B cell (primary cell): ENCODE measurements at places on chromosomes 12 and 14. TPM values are rescaled to one million over a fixed set of nuclear protein-coding genes. Genes with fewer than 3 reads are reported as not detected.

MVK gene
- polyA plus RNA-seq, result 9.9 and 12.1 TPM in 2 replicates

LEMD3 gene
- 19.4 and 47.0 TPM in 2 replicates for polyA plus RNA-seq

RPL10L gene
- not detected in 2 replicates for polyA plus RNA-seq

- no peak for DNase-seq
Observed at GRCh38 chr14:100292301-100292775, 13.9 kb downstream of the SLC25A29 start.

GRCh38 chr14:95816539-95816938 is 60.1 kb upstream of the TUNAR start:
- DNase-seq, result no peak

PAX9 gene
- not detected in 2 replicates for polyA plus RNA-seq

- DNase-seq, result no peak
Observed at GRCh38 chr12:3107071-3107583, 29.9 kb downstream of the TSPAN9 start.

- peak; percentile 64 for DNase-seq
Observed at GRCh38 chr12:68792952-68793351, 15.0 kb upstream of the MDM2 start.

SPIC gene
- not detected in 2 replicates for polyA plus RNA-seq

GRCh38 chr12:105856048-105856405 is 282.7 kb downstream of the NUAK1 start:
- no peak for DNase-seq

- no peak for DNase-seq
Observed at GRCh38 chr12:10503460-10503859, 2.2 kb upstream of the EIF2S3B start.

CD163 gene
- polyA plus RNA-seq, result 0.39 and 1.8 TPM in 2 replicates

DNA sequence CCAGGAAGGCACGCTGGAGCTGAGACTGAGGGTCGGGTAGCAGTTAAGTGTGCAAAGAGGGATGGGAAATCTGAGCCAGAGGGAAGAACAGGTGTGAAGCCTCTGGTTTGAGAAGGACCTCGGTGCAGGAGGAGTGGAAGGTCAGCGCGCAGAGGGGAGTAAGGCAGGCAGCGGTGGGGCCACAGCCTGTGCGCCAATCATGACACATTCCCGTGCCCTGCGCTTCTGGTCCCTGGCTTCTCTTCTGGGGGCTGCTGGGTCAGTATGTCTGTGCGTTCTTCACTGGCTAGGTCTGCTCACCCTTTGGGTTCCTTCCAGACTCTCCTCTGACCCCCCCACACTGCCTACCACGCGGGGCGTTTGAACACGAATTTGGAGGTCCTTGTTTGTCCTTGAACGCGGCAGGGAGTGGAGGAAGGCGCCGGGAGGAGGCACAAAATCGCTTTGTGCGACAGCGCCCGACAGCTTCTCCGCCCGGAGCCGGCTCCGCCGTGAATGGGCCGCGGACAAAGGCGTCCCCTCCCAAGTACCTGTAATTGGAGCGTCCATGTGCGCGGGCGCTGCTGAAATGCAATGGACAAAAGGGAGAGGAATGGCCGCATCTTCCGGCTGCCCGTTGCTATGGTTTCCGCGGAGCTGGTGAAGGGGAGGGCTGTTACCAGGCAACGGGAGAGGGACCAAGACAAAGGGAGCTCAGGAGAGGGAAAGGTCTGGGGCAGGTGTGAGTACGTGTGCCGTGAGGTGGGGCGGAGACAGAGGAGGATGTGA is 207.2 kb upstream of the SRRM4 start:
- DNase-seq, result no peak

DNA sequence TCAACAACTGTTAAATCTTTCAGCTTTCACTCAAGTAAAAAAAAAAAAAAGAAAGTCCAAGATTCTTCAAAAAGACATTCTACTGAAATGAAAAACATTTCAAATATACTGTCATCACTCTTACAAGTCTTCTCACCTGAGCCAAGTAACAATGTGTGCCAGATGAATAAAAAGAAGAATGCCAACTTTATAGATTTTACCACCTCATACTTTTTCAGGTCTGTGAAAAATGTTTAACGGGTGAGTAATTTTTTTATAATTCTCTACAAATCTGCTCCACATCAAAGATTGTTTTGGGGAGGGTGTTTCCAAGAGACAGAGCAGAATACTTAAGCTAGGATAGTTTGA is 181.0 kb upstream of the BMP4 start:
- DNase-seq, result no peak

DNA sequence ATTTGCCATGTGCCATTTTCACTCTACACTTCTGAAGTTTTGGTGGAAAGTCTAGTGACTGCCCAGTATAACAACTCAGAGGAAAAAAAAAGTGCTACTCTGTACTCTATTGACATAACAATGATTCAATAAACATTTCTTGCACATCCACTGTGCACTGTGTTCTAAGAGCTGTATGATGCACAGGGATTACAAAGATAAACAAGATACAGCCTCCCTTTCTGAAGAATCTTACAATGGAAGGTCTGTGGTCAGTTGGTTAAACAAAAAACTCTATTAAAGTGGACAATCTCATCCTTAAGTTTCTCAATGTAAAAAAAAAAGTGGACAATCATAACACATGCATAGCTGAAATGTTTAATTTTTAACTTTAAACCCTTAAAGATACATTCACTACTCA is 105.7 kb upstream of the RASSF8 start:
- no peak for DNase-seq

DLGAP5 gene
- 0.12 and 0.13 TPM in 2 replicates for polyA plus RNA-seq

DNA sequence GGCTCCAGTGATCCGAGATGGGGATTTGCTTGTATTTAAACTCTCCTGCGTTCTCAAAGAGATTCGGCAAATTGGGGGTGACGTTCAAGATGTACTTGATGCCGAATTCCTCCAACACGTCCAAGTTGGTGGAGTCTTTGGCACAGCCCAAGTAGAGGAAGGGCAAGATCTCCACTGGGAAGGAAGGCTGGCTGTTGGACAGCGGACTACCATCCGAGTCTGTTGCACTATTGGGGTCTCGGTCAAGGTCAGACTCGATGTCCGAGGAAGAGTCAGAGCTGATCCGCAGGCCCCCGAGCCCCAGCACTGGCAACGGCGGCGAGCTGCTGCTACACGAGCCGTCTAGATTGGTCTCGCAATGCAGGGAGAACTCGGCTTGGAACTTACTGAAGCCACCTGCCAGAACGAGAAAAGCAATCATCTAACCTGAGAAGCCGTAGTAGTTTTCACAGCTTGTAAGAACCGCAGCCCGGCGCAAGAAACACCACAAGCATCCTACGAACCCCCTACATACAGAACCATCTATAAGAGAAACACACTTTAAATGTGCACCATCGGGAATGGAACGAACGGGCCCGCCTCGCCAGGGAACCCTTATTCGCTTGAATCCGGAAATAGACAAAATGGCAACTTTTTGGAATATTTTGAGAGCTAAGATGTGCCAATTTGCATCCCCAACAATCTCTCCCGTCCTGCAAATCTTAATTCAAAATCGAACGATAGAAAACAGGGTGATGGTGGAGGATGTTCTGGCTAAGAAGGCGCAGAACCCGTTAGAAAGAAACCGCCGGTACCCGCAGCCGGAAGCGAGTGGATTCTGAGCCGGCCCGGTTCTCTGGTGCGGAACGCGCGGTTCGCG is 1.4 kb downstream of the DUSP6 start:
- peak; percentile 64 for DNase-seq

GUCY2C gene
- polyA plus RNA-seq, result 0.04 and 0.28 TPM in 2 replicates

AGAP2 gene
- 17.1 and 22.2 TPM in 2 replicates for polyA plus RNA-seq

MGAT4C gene
- not detected in 2 replicates for polyA plus RNA-seq

DNA sequence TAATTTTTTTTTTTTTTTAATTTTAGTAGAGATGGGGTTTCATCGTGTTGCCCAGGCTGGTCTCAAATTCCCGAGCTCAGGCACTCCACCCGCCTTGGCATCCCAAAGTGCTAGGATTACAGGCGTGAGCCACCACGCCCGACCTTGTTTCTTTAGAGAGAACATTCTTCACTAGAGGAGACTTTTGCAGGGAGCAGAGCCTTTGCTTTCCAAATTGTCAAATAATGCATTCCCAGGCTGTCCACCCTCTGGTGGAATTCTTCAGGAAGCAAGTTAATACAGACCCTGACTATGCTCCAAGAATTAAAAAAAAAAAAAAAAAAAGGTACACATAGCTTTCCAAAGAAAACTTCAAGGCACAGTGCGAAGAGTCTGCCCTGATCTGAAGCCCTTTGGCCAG is 6.8 kb downstream of the ALDH1L2 start:
- DNase-seq, result no peak

ADAM20 gene
- polyA plus RNA-seq, result 0.16 and 0.18 TPM in 2 replicates

ETFRF1 gene
- 17.9 and 20.4 TPM in 2 replicates for polyA plus RNA-seq

MFAP5 gene
- 0.06 and 0.31 TPM in 2 replicates for polyA plus RNA-seq

DNA sequence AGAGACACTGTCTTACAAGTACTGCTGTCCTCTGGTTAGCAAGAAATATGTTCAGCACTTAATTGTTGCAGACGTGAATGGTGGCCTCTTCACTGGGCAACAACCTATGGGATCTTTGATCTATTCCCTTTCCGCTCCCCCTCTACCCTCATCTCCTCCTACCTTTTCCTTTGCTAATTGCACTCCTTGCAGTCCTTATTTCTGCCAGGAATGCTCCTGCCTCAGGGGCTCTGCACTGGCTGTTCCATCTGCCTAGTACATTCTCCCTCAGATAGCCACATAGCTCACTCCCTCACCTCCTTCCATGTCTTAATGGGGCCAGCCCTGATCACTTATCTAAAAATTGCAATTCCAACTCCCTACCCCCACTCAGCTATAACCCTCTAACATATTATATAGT is 4.5 kb upstream of the NFYB start:
- no peak for DNase-seq

NELL2 gene
- polyA plus RNA-seq, result 0.22 and 2.7 TPM in 2 replicates

KRT2 gene
- 0.04 TPM in 2 replicates for polyA plus RNA-seq

ESRRB gene
- polyA plus RNA-seq, result 0.13 TPM in 1 of 2 replicates, not detected in the other

FGD4 gene
- 2.0 and 2.1 TPM in 2 replicates for polyA plus RNA-seq

ADAMTS20 gene
- polyA plus RNA-seq, result not detected in 2 replicates

- DNase-seq, result no peak
Observed at GRCh38 chr12:63083046-63083445, 68.0 kb downstream of the AVPR1A start.

GRCh38 chr14:38073641-38074040 is 134.1 kb upstream of the SSTR1 start:
- DNase-seq, result no peak

- peak; percentile 11 for DNase-seq
Observed at GRCh38 chr12:68487721-68488309, 122.9 kb upstream of the RAP1B start.

DNA sequence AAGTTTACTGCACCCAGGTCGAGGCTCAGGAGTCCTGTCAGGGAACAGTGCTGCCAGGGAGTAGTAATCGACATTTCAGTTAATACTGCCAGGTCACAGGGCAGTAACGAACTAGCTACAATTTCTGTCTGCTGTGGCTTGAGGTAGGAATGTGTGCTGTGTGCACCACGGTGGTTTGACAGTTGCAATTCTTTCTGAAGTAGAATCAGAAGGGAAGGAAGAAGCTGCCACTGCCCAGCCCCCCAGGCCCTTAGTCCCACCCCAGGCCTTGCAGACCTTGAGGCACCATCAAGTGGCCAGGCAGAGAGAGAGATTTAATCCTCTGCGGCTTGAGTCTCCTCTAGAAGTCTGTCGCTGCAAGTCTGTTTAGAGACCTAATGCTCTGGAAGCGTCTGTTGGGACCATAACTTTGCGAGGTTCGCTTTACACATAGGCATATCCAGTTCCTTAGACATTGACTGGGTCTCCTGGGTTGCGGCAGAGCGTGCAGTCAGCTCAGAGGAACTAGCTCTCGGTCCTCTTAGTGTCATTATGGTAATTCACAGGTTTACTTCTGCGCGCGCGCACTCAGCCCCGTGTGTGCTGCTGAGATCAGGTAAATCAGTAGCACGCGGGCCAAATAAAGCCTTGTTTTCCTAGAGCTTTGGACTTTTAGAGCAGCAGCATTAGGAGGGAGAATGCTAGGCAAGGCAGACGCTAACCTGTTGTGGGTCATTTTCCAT is 9.8 kb downstream of the NKX2-1 start:
- no peak for DNase-seq

GRCh38 chr14:76985540-76986230 is 42.8 kb downstream of the IRF2BPL start:
- DNase-seq, result no peak

GRCh38 chr12:15728118-15728598 is 61.0 kb downstream of the EPS8 start:
- DNase-seq, result no peak

DNA sequence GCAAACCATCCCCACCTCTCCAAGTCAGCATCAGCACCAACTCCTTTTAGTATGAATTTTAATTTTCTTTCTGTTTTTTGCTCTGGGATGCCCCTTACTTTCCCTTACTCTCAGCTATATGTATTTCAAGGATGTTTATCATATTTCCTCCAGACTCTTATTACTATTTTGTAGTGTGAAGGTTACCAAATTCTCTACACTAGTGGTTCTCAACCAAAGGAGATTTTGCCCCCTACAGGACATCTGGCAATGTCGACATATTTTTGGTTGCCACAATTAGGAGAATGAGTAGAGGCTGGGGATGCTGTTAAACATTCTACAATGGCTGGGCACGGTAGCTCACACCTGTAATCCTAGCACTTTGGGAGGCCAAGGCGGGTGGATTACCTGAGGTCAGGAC is 29.1 kb upstream of the SOS2 start:
- DNase-seq, result peak; percentile 46

DNA sequence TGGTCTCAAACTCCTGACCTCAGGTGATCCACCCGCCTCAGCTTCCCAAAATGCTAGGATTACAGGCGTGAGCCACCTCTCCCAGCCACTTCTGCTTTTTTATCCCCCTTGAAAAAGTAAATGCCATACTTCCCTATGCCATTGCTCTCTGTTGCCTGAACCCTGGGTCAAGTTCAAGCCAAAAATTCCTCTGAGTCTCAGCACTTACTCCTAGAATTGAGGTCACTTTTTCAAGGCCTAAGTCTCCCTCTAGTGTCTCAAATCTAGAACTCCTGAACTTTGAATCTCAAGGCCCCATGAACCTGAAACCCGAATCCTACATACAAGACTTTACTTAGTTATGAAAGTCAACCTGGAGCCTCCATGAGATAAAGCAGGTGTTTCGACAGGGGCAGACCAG is 1.4 kb upstream of the APOBEC1 start:
- no peak for DNase-seq

GRCh38 chr14:20809917-20810316 is 7.3 kb upstream of the RNASE1 start:
- no peak for DNase-seq

GRCh38 chr14:105761842-105762241 is 235.5 kb downstream of the TMEM121 start:
- DNase-seq, result no peak
